Substantia nigra (tissue), 51 donors: ENCODE measurements at places on chromosomes 2 and 18.

DNA sequence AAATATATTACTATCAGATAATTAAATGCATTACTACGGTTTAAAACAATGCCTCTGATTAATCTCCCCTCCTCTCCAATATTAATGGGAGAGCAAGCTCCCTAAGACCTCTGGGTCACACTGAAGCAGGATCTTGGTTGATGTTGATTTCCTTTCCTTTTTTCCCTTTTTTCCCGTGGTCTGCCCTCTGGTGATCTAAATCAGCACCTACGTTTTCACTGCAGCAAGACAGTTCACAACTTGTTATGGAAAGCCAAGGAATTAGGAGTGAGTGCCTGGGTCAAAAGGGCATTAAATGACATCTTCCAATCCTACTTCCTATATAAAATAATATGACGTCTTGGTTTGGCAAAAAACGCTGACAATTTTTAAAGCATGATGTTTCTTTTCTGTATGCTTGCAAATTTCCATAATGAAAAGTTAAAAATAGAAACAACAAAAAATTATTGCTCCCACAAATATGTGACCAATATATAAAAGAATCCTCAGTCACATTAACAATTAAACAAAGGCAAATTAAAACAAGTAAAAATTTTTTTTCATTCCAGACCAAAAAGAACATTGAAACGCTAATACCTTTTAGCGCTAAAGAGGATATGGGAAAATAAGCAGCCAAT, 7.9 kb upstream of the CFAP36 start:
- DNase-seq = no peak

- DNase-seq = no peak
Observed at GRCh38 chr2:151361674-151362370, 4.4 kb downstream of the TNFAIP6 start.

- no peak for DNase-seq
Observed at GRCh38 chr2:57733956-57734355, 312.6 kb upstream of the VRK2 start.

DNA sequence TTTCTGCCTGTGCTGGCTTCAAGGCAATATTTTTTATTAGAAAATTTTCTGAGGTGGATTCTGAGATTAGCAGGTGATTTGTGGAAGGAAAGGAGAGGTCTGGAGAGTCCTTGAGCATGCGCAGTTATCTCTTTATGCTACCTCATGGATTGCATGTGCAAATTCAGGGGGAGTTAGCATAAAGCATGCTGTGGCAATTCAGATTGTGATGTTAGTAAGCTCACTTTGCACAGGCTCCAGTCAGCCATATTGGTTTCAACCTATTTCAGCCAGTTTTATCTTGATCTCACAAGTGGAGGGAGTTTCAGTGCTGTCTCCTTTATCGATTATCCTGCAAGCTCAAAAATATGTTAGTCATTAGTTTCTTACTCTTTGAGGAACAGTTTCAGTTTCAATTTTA, 2012.3 kb upstream of the PIK3C3 start:
- no peak for DNase-seq

GRCh38 chr2:236857246-236857645, 228.4 kb upstream of the COPS8 start:
- DNase-seq = no peak

DNA sequence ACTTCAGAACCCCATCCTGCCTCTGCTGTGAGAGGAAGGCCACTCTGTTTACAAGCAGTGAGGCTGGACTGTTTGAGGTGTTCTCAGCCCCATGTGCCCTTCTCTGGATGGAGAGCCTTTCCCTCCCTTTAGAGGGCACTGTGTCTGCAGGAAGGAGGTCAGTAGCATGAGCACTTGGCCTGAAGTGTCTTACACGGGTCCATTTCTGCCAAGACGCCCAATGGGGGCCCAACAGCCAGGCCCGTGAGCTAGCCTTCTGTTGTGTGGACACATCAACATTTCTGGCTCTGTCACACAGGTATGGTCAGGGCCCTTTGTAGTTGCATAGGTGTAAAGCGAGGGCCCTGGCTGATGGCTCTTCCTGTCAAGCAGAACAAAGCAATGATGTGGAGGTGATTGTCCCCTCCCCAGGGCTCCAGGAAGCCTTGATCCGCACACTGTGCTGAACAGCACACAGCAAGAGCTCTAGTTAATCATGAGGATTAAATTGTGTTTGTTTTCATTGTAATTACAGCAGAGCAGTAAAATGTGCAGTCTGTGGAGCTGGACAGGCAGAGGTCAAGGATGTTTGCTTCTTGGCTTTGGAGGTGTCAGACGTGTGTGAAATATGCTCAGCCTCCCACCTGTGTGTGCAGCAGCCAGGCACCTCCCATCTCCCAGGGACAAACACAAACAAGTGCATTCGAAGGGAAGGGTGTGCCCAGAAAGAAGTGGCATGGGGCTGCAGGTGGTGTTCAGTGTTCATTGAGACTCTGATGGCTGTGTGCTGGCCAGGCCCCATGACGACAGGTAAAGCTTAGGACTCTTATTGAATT, 132.1 kb downstream of the SH3RF3 start:
- DNase-seq = no peak

- no peak for DNase-seq
Observed at GRCh38 chr2:97676620-97677019, 7.1 kb downstream of the C2orf92 start.

- no peak for DNase-seq
Observed at GRCh38 chr18:58263055-58263957, 219.3 kb downstream of the NEDD4L start.
